ENCODE measurements at places on chromosomes 3 and 15.

- no peak for DNase-seq
These were observed 276.0 kb downstream of the GBE1 start for GRCh38 chr3:81485444-81485865.

GRCh38 chr3:178546079-178546478, 9.8 kb downstream of the KCNMB2 start:
- no peak for DNase-seq

GRCh38 chr3:39644176-39644575, 165.2 kb upstream of the MYRIP start:
- DNase-seq, result no peak

- DNase-seq, result peak; percentile 84
These were observed at the start of gene NMD3 for GRCh38 chr3:161220850-161221753. NMD3 (plus strand) TSS chr3:161221311; CDS start chr3:161222014, 703 bp downstream.

DNA sequence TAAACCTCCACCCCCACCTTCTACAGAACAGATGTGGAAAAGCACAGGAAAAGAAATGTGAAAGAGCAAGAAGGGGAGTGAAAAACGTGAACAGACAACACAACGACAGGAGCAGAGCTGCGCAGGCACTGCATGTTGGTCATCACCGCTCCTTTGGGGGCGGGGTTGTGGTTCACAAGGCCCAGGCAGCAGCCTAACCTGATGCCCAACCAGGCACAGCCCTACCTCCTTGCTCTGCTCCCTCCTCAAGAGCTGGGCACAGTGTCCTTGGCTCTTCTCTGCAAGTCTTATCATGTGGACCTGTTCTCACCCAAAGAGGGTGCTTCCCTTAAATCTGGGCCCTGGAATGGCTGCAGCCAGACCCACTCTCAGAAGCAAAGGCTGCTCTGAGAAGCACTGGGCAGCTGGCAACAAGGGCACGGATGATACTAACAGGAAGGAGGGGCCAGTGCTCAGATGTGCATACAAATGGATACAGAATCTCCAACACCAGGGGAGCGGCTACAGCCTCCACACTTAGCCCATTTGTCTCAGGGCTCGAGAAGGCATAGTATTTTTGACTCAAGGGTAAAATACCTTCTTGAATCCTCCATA, 64.6 kb downstream of the DHX30 start:
- DNase-seq, result no peak
